GM12878 (cell line): ENCODE measurements at places on chromosomes 12 and 14. TPM values are rescaled to one million over a fixed set of nuclear protein-coding genes. Genes with fewer than 3 reads are reported as not detected.

DNA sequence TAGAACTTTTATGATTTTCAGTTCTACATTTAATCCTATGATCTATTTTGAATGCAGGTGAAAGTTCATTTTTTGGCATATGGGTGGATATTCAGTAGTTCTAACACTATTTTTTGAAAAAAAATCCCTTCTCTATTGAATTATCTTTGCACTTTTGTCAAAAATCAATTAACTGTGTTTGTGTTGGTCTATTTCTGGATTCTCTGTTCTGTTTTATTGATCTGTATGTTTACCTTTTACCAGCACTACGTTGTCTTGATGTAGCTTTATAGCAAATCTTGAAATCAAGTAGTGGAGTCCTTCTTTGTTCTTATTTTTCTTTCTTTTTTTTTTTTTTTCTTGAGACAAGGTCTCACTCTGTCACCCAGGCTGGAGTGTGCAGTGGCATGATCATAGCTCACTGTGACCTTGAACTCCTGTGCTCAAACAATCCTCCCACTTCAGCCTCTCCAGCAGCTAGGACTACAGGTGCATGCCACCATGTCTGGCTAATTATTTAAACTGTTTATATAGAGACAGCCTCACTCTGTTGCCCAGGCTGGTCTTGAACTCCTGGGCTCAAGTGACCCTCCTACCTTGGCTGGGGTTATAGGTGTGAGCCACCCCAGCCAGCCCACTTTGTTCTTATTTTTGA lies 31.9 kb downstream of the SLC39A9 start:
- DNase-seq: no peak

GRCh38 chr12:26226122-26226521 lies 30.7 kb downstream of the SSPN start:
- no peak for DNase-seq

- no peak for DNase-seq
Measured at GRCh38 chr14:31391977-31392503, 28.3 kb downstream of the HEATR5A start.

Gene FOXA1
- 0.18 and 0.61 TPM in 2 replicates for total RNA-seq

DNA sequence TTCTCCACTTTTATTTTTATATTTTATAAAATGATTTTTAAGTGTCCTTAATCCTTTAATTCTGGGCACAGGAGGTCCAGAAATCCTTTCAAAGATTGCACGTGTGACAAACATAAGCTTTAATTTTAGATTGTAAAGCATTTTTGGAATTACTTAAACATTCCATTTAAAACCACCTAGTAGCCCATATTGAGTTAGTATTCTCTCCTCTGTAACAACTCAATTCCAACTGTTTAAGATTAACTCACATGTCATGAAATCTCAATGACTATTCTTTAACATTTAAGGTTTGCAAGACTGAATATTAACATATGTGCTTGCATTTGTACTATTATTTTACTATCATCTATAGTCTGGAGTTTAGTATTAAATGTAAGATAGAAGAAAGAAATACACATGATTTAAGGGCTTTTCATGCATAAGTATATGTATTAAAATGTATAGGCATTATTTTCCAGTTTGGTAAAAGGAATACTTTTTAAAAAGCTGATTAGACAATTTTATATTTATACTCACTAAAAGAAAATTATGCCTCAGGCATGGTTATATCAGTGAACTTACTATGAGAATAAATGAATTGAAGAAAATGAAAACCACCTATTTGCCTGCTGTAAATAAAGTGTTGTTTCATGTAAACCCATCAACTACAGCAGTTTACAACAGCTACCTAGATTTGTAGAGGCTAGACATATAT lies 776.9 kb downstream of the SLC6A15 start:
- DNase-seq: no peak
